ENCODE measurements at places on chromosomes 5 and 9.

- DNase-seq: no peak
Measured at GRCh38 chr5:15737871-15738664, 238.1 kb downstream of the FBXL7 start.

DNA sequence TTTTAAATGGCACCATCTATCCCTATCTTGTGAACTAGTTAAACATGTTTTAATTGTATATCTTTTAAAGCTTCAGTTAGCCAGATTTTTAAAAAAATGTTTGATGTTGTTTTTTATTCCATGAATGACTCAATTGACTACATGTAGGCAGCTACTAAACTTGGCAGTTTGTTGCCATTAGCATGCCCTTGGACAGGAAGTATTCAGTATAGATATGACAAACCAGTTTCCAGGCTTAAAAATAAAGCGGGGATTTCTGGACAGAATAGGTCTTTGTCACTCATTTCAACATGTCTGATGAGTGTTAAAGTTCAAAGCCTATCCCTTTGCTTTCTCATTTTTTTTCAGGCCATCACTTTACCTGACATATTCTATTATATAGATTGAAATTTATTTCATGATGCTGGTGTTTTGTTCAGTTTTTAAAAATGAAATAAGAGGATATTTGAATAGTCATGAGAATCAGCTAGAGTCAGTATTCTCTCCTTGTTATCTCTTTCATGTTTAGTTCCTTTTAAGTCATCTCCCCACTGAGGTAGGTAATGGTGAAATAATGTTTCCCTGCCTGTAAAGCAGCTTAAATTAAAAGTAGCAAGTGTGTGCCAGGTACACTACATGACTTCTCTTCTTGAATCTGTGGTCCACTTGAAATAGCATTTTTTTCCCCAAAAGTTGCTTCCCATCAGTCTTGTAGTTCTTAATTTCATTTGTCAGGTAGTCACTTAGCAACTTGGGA, 11.9 kb downstream of the TNFAIP8 start:
- no peak for DNase-seq

DNA sequence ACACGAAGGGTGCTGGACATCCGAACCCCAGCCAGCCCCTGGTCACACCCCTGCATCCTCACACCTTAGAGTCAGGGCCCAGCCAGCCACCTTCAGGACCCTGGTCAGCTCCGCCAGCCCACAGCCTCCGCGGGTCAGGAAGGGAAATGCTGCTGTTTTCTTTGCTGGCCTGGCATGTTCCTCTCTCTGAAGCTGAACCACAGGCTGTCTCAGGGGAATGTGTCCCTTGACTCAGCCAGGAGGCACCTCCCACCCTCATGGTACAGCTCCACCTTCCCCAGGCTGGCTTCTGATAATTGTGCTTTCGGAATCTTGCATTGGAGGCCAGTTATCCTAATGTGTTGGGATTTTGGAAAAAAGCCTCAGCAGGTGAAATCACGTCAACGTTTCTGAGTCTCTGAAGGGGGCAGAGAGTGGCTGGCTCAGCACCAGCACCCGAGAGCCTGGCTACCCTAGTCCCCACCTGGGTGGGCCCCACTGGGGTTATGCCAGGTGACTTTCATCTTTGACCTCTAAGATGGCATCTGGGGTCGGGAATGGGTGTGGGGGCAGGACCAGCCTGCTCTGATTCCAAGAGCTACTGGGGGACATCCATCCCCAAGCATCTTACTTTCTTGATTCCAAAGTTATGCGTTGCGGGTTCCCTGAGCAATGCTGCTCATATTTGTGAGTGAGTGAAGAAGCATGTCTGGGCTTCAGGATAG, 9.8 kb upstream of the OLFM1 start:
- peak; percentile 39 for DNase-seq

- DNase-seq: no peak
Measured at GRCh38 chr5:137264041-137264440, 235.1 kb downstream of the SPOCK1 start.

GRCh38 chr9:131709771-131710431, 30.0 kb downstream of the RAPGEF1 start:
- DNase-seq: no peak

- DNase-seq: no peak
Measured at GRCh38 chr5:108505608-108506007, 123.7 kb upstream of the FBXL17 start.

DNA sequence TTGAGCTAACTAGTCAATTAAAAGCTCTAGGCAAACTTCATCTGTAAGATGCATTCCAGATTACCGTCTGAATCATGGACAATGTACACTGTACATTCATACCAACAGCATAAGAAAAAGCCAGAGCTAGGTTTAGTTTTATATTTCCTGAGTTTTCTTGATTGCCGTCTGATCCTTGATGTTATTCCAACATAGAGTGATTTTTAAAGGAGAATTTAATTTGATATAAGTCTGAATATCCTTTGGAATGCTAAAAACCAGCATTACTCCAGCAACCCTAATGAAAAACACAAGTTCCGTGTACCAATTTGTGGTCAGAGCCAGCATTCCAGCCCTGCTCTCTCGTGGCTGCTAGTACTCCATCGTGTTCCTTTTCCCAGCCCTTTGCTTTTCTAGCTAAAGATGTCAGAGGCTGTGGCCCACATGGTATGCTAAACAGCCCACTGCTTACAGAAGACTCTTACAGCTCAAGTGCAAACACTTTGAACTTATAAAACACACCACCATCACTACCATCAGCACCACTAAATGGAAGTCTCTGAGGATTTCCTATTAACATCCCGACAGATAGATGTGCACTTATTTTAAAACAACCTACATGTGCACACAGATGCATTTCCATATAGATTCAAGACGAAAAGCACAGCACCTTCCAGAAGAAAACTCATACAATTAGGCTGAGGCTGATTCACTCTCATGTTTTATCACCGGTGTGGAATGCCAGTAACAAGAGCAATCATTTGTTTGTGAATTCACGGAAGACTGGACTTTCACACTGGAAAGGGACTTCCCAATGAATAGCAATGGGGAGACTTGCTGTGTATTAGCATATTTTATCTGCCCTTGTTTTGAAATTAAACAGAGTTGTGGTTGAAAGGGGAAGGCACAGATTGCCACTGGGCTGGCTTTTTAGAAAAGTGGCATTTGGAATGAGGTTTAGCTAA, 246.9 kb upstream of the GAS1 start:
- DNase-seq: no peak

DNA sequence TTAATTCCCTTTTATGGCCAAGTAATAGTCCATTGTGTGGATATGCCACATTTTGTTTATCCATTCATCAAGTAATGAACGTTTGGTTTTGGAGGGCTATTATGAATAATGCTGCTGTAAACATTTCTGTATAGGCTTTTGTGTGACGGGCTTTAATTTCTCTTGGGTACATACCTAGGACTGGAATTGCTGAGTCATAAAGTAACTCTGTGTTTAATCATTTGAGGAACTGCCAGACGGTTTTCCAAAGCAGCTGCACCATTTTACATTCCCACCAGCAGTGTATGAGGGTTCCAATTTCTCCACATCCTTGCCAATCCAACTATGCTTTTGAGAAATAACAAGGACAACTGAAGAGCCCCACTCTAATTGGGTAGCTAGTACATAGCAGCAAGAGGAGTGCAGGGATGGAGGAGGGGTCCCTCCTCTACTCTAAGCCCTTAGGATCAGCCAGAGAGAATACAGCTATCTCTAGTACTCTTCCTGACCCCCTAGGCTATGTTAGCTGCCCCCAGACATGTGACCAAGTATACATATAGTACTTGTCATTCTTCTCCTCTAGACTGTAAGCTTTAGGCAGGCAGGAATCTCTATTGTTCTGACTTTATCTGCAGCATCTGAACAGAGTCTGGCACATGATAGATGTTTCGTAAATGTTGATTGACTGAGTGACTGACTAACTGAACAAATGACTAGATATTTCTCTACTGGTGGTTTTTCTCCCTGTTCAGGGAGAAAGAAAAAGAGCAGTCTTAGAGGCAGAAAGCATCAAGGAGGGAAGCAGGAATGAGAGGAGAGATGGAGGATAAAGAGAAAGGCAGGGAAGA, 22.1 kb upstream of the MATR3 start:
- no peak for DNase-seq

Measured in activated naive CD8-positive, alpha-beta T cell treated with anti-CD3 and anti-CD28 coated beads, Interleukin-2, amount 10 ng/mL, durations not matched to agents 7 days and 5 days (primary cell).